ENCODE measurements at places on chromosomes 7 and 10. TPM values are rescaled to one million over a fixed set of nuclear protein-coding genes. Genes with fewer than 3 reads are reported as not detected.

ZP3 gene
- 7.4 TPM for total RNA-seq

WDFY4 gene
- total RNA-seq = 0.05 TPM

CYP26A1 gene
- not detected for total RNA-seq

PRSS37 gene
- not detected for total RNA-seq

ELN gene
- not detected for total RNA-seq

INHBA gene
- 1.2 TPM for total RNA-seq

ELFN1 gene
- not detected for total RNA-seq

RBP3 gene
- total RNA-seq = not detected

PGAM2 gene
- 0.42 TPM for total RNA-seq

NPY4R gene
- not detected for total RNA-seq

CCDC136 gene
- total RNA-seq = 10.6 TPM

LRRC17 gene
- not detected for total RNA-seq

BMS1 gene
- 39.3 TPM for total RNA-seq

DYDC2 gene
- total RNA-seq = not detected

SAP25 gene
- total RNA-seq = 9.2 TPM

HMX3 gene
- total RNA-seq = not detected

Data from activated CD4-positive, alpha-beta T cell treated with anti-CD3 and anti-CD28 coated beads, Interleukin-2, amount 10 ng/mL, durations not matched to agents 24 days and 14 days (primary cell).